IMR-90 (cell line): ENCODE measurements at places on chromosomes 11 and 22. TPM values are rescaled to one million over a fixed set of nuclear protein-coding genes. Genes with fewer than 3 reads are reported as not detected.

DNA sequence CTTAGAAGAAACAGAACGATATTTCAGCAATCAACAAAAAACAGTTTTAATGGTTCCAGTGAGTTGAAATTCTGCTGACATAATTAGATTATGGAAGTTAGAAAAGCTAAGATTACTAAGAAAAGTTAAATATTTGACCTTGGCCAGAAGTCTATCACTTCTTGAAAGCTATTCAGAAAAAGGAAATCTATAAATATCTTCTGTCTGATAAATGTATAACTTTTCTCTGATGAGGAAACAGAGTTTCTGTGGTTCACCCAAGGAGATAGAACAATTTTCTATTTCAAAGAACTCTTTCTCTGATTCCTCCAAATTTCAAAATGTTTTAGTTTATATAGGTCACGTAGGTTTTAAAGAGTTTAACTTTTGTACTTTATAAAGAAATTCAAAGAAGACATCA is 438.4 kb upstream of the CHORDC1 start:
- DNase-seq = no peak

DNA sequence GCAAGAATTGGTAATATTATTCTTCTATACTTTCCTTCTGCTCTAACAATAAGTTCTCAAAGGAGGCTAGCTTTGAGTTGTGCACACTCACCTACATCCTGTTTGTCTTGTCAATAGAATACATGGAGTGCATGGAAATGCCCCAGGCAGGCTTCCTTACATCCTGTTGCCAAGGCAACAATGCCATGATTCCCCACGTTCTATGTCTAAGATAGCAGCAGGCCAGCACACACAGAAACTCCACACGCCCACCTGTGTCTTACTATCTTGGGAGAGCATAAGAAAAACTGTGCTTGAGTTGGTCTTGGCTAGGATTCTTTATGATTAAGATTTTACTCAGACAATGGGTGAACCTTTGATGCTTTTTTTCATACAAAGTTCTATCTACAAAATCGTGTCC is 379.2 kb downstream of the AASDHPPT start:
- peak; percentile 50 for DNase-seq

- peak; percentile 58 for DNase-seq
Measured at GRCh38 chr11:79441461-79441875, 638 bp upstream of the TENM4 start.

DNA sequence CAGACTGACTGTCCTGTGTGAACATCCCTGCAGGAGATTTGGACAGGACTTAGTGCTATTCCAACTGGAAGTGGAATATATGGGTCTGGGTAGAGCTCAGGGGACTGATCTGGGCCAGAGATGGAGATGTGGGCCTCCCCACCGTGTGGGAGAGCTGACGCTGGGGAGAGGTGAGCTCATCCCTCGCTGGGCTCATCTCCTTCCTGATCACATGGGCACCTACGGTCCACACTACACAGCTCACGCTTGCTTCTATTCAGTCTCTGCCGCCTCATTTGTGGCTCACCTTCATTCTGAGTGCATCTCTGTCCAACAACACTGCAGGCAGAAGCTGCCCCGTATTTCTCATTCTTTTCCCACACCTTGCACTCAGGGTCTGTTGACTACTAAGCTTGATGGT is 16.6 kb upstream of the RAB1B start:
- DNase-seq = no peak

SUSD2 gene
- polyA plus RNA-seq = 1.6 and 2.4 TPM in 2 replicates

GRCh38 chr22:46956498-46957215 is 194.2 kb downstream of the TBC1D22A start:
- no peak for DNase-seq

DNA sequence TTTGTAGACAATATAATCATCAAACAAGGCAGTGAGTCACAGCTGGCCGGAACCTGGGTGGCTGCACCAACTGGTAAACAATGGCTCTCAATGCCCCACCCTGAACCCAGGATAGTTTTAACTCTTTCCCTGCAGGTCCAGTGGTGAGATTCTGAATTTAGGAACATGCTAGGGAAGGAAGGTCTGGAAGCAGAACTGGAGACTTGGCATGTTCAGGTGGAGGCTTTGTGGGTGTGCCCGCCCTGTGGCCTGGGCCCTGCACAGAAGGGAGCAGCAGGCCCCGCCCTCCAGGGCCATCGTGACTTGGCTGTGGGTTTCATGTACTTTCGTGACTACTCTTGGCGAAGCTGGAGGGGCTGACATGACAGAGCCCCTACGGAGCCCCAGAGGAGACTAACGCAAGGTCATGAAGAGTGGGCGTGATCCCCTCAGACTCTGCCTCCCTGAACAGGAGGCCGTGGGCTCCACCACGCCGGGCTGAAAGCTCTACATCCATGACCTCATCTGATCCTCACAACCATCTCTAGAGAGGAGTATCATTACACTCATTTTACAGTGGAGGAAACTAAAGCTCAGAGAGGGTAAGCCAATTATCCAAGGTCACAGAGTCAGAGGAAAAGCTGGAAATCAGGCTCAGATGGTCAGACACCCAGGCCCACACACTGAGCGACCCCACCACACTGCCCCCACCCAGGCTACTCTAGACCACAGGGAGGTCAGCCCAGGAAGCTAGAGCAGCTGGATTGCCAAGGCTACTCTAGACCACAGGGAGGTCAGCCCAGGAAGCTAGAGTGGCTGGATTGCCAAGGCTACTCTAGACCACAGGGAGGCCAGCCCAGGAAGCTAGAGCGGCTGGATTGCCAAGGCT is 27.3 kb downstream of the MAFF start:
- DNase-seq = peak; percentile 57

- no peak for DNase-seq
Measured at GRCh38 chr22:49008682-49009235, 818.9 kb downstream of the BRD1 start.

TSKU gene
- polyA plus RNA-seq = 26.6 and 28.7 TPM in 2 replicates

GRCh38 chr22:44825310-44826150 is 73.2 kb downstream of the ARHGAP8 start:
- DNase-seq = no peak
